AG20443 (cell line): ENCODE measurements at places on chromosomes 2 and 18.

GRCh38 chr2:193946806-193947205 is 1710.2 kb upstream of the SLC39A10 start:
- DNase-seq = no peak

DNA sequence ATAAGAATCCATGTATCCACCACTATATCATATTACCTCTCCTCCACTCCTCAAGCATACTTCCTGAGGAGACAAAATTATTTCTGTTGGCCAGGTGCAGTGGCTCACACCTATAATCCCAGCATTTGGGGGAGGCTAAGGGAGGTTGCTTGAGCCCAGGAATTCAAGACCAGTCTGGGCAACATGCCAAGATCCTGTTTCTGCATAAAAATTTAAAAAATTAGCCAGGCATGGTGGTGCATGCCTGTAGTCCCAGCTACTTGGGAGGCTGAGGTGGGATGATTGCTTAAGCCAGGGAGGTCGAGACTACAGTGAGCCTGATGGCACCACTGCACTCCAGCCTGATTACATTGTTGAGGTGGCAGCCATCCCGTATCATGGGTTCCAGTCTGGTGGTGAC is 9.2 kb downstream of the INHA start:
- no peak for DNase-seq

DNA sequence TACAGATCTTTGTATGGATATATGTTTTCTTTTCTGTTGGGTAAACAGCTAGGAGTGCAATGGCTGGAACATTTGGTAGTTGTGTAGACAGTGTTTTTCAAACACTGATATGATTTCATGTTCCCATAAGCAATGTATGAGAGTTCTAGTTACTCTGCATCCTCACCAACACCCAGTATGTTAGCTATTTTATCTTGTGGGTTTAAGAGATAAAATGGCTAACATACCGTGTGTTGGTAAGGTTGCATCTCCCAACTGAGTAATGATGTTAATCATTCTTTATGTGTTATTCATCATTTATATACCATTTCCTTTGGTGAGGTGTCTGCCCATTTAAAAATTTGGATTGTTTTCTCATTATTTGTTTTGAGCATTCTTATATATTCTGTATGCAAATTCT is 65.7 kb downstream of the LYPD6B start:
- DNase-seq = no peak

DNA sequence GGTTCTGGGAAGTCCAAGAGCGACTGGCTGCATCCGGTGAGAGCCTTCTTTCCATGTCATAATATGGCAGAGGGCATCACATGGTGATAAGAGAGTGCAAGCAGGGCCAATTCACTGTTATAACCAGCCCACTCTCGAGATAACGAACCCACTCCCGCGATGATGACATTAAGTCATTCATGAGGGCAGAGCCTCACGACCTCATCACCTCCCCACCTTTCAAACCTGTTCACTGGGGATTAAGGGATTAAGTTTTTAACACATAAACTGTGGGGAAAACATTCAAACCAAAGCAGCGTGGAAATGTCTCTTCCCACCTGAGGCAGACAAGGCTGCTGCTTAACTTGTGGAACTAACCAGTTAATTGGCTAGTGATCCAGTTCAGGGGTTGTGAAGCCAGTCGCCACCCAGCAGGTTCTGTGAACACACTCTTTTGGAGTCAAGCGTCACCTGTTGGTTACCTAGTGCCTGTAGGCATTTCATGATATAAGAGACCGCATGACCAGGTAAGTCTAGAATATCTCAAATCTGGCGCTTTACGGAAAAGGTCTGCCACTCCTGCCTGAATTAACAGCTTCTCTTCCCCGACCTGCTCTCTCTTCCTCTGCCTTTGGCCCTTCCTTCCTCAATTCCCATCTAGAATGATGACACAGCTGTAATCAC is 54.3 kb downstream of the EDAR start:
- DNase-seq = no peak

GRCh38 chr2:232486558-232487384 is 863 bp downstream of the ECEL1 start:
- DNase-seq = no peak

DNA sequence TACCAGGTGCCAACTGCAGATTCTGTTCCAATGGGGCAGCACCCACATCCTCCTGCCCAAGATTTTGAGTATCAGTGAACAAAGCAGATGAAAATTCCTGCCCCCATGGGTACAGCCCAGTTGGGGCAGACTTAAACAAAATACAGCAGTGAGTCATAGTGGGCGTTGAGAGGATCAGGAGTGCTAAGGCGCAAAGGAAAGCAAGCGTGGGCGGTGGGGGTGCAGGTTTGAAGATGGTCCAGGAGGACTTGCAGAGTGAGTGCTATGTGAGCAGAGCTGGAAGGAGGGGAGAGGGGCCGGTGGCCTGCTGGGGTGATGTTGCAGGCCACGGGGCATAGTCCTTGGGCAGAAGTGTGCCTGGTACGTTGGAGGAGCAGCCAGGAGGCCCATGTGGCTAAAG is 24.7 kb downstream of the STEAP3 start:
- DNase-seq = no peak

DNA sequence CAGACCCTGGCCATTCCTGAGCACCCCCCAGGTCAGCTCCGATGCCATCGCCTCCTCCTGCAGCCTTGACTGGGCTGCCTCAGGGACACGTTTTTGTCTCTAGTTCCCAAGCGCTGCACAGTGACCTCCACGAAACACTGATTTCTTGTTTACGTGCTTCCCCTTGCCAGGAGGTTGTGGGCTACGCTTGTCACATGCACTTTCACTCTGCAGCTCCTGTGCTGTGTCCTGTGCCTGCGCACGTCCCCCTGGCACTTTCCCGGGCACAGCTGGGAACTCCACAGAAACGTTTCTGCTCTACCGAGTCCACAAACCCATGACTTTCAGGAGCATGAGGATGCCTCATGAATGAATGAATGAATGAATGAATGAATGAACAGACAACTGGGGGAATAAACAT is 160.6 kb downstream of the LAMA1 start:
- DNase-seq = no peak

DNA sequence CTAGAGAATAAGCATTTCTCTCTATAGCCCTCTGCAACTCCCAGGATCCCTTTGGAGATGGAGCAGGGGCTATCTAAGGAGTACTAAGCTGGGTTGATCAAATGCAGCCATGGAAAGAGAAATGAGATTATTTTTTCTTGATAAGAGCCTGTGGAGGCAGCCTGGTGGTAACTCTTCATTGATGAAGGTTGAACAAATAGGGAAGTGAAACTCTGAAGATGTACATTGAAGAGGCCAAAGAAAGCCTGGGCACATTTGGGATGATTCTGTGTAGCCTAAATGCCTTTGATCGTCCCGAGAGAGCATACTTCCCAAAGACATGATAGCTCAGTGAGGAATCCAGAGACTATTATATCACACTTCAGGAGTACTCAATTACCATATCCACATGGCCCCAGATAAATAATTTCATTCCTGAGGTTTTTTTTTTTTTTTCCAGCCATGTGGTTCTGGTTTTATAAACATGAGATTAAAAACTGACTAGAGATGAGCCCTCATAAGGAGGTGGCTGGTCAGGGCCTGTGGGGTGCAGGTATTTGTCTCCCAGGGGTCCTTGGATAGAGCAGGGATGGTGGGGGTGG is 192.5 kb downstream of the TPGS2 start:
- peak; percentile 32 for DNase-seq

GRCh38 chr2:112658839-112659667 is 13.3 kb downstream of the SLC20A1 start:
- no peak for DNase-seq

DNA sequence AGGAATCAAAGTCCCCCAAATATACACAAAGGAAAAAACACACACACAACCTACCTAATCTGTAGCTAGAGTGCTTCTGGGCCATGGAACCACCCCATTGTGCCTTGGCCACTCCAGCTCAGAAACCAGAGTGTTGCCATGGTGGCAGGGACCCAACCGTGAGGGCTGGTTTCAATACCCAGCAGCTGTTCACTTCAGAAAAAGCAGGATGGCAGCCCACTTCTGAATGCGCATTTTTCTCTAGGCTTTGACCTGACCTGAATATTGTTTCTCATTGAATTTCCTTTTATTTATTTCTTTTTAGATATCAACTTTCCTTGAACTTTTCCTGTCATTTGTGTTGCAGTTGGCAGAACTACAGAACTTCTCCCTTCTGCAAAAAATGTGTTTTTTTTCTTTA is 43.0 kb upstream of the EHBP1 start:
- no peak for DNase-seq

GRCh38 chr2:10864861-10865636 is 46.7 kb upstream of the KCNF1 start:
- DNase-seq = no peak

- DNase-seq = peak; percentile 22
Measured at GRCh38 chr2:224646242-224646846, 61.2 kb upstream of the CUL3 start.

GRCh38 chr2:200446612-200447011 is 63.3 kb downstream of the KCTD18 start:
- no peak for DNase-seq

- DNase-seq = no peak
Measured at GRCh38 chr2:9818097-9818496, 25.2 kb upstream of the TAF1B start.

GRCh38 chr18:39842366-39842914 is 2112.6 kb upstream of the PIK3C3 start:
- no peak for DNase-seq

DNA sequence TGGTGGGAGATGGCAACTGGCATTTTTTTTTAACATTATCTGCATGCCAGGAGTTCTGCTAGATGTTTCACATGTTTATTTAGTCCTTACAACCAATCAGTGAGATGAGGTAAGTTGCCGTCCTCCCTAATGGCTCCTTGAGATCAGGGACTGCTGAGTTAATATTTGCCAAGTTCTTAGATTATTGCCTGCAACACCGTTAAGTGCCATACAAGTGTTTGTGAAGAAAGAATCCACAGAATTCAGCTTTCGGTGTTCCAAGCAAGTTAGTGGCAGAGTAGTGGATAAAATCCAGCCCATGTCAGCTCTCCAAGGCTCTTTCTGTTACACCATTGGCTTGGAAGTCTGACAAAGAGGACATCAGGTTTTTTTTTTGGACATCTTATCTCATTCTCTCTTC is 95.9 kb downstream of the C1QL2 start:
- DNase-seq = no peak

GRCh38 chr2:47644351-47644750 is 138.6 kb upstream of the MSH6 start:
- DNase-seq = no peak

- peak; percentile 42 for DNase-seq
Measured at GRCh38 chr18:77059294-77059916, 73.2 kb downstream of the MBP start.

DNA sequence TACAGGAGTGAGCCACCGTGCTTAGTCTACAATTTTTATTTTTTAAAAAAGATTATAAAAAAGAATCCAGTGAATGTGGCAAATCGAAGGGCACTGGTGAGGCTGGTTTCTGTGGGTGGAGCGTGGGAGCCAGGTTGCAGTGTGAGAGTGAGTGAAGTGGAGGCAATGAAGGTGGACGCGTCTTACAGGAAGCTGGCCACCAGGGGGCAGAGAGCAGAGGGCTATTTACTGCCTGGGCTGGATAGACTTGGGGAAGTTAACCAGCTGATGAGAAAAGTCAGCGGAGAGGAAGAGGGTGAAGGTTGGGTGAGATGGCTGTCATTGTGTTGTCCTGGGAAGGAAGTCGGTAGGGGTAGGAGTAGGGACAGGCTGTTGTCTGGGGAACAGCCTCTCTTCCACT is 6.8 kb downstream of the SCTR start:
- DNase-seq = peak; percentile 84

- no peak for DNase-seq
Measured at GRCh38 chr2:218807626-218808025, 24.0 kb downstream of the PRKAG3 start.

DNA sequence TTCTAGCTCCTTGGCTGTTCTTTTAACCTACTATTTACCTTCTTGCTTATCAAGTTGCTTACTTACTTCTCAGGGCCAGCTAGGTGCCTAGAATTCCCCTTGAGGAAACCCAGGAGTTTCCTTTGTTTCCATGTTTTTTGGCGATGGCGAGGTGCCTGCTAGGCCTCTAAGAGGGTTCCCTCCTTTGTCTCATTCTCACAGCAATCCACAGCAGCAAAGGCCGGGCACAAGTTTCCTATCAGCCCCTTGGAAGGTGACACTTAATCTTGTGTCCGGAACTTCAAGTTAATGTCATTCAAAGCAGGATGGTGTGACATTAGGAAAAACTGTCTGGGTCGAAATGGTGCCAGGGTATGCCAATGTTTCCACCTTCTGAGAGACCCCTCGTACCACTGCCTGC is 101.9 kb upstream of the EPC2 start:
- no peak for DNase-seq
